Occipital lobe (tissue), 3 donors: ENCODE measurements at places on chromosomes 4 and X.

GRCh38 chrX:120562569-120562926 lies 1.8 kb upstream of the CUL4B start:
- DNase-seq, result no peak

- DNase-seq, result no peak
Measured at GRCh38 chr4:2299794-2300193, 37.9 kb upstream of the MXD4 start.

DNA sequence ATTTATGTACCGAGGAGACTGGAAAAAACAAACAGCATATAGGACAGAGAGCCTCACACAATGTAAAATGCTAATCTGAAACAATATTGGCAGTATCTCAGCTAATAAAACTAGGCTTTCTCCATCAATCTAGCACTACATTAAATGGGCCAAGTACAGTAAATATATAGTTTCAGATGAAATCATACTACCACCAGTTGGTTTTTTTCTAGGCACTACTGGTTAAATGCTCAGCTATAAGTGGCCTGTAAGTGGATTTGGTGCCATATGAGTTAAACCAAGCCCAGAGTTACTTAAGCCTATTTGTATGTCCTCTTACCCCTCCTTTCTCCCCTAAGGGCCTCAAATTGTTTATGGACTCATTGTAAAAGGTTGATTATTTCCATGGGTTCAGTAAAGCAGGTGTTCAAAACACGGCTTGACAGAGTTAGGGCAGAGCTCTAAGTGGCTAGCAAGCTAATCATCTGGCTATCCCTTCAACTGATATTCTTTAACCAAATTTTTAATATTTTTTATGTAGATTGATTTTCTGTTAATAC lies 57.5 kb downstream of the FAM13A start:
- DNase-seq, result no peak

- DNase-seq, result no peak
Measured at GRCh38 chr4:37689353-37690095, 3.3 kb upstream of the RELL1 start.

- DNase-seq, result no peak
Measured at GRCh38 chr4:164613792-164614191, 140.1 kb upstream of the SMIM31 start.

GRCh38 chr4:139676365-139676764 lies 10.7 kb downstream of the MGST2 start:
- DNase-seq, result no peak

DNA sequence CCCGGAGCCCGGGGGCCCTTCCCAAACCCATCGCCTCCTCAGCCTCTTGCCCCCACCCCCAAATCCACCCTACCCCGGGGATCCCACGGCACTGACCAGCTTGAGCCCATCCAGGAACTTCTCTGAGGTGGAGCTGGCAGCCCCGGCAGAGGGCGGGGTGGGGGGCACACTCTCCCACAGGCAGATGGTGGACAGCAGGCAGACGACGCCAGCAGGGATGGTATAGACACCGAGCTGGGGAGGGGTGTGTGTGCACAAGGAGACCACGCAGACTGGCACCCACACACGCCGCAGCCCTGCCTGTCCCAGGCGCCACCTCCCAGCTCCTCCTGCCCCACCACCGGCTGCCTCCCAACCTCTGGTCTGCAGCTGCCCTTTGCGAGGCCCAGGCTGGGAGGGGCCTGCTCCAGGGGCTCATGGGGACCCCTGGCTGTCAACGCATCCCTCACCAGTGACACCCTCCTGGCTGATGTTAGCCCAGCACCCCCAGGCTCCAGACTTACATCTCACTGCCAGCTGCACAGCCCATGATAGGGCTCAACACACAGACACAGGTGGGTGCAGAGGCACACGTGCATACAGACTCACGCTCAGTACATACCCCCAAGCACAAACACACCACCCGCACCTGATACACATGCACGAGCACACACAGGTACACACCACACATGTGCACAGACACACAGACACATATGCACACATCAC lies 4.2 kb downstream of the SLC49A3 start:
- no peak for DNase-seq

DNA sequence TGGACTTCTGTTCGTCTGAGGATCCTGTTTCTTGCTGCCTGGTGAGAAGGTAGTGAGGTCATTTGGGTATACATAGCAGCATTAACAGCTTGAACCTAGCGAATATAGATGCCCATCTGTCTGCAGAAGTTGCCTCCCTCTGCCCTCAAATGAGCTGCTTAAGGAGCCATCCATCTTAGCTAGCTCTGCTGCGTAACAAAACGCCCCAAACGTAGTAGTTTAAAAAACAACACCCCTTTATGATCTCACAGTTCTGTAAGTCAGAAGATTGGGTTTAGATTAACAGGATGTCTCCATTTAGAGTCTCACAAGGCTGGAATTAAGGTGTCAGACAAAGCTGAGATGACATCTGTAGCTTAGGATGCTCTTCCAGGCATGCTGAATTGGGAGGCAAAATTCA lies 185.3 kb downstream of the DHRSX start:
- DNase-seq, result no peak

DNA sequence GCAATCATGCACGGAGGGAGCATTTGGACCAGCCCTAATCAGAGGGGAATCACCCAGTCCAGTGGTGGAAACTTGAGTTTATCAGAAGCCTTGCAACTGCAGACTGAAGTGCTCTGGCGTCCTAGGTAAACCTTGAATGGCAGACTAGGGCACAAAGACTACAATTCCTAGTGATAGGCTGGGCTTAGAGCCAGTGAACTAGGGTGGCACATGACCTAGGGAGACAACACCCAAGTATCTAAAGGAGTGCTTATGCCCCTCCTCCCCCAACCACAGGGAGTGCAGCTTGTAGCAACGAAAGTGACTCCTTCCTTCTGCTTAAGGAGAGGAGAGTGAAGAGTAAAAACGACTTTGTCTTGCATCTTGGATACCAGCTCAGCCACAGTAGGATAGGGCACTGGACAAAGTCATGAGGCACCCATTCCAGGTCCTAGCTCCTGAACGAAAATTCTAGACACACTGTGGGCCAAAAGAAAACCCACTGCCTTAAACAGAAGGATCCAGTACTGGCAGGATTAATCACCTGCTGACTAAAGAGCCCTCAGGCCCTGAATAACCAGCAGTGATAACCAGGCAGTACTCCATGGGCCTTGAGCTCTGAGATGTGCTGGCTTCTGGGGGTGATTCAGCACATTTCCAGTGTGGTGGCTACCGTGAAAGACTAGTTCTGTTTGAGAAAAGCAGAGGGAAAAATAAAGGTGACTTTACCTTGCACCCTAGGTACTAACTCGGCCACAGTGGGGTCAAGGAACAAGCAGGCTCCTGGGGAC lies 58.7 kb upstream of the STARD8 start:
- no peak for DNase-seq
